Spinal cord (tissue), 10 donors: ENCODE measurements at places on chromosomes 3 and 15.

GRCh38 chr3:120438665-120439370 lies 12.0 kb downstream of the FSTL1 start:
- no peak for DNase-seq

DNA sequence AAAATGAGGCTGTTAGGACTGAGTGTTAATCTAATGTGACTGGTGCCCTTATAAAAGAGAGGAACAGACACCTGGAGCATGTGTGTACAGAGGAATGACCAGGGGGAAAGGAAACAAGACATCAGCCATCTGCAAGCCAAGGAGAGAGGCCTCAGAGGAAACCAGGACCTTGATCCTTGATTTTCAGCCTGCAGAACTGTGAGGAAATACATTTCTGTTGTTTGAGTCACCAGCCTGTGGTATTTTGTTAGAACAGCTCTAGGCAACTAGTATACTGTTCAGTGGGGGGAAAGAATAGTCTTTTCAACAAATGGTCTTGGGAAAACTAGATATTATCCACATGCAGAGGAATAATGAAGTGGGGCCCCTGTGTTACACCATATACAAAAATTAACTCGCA lies 80.6 kb downstream of the CCR1 start:
- no peak for DNase-seq

DNA sequence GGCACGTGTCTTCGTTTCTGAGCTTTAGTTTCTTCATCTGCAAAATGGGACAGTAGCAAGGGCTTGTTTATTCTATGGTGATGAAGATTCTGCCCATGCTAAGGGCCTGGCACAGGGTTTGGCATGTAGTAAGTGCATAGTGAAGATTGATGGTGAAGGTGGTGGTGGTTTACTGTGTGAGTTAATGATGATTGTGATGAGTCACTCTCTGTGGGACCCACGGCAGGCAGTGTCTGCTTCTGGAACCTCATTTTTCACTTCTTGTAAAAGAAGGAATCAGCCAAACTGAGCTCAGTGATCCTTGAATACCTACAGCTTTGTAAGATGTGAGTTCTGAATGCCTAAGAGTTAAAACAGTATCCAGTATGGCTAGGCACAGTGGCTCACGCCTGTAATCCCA lies 86.2 kb upstream of the LRTM1 start:
- no peak for DNase-seq

DNA sequence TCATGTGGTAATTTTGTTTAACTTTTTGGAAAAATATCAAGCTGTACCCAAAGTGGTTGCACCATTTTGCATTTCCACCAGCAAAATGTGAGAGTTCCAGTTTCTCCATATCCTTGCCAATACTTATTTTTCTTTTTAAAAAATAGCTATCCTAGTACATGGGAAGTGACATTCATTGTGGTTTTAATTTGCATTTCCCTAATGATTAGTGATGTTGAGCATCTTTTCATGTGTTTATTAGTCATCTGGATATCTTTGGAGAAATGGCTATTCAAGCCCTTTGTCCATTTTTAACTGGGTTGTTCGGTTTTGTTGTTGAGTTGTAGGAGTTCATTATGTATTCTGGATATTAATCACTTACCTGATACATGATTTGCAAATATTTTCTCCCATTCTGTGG lies 19.5 kb upstream of the TRANK1 start:
- DNase-seq: no peak

- no peak for DNase-seq
Observed at GRCh38 chr15:59996298-59997041, 7.6 kb upstream of the FOXB1 start.

- no peak for DNase-seq
Observed at GRCh38 chr15:77966540-77967234, 110.8 kb downstream of the TBC1D2B start.

DNA sequence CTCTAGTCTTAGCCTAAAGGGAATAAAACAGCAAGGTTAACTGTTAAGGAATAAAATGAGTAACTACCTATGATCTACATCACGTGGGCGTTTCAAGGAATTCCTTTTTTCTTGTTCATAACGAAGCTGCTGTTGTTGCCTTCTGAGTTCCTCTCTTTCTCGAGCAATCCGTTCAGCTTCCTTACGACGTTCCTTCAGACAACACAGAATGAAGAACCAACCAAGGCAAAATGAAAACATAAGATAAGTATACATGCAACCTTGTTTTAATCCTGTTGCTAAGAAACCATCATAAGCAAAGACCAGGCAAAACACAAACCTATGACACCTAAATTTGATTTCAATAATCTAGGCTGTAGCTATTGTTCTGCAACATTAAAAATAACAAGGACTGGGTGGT lies 44.1 kb downstream of the SLTM start:
- DNase-seq: no peak

DNA sequence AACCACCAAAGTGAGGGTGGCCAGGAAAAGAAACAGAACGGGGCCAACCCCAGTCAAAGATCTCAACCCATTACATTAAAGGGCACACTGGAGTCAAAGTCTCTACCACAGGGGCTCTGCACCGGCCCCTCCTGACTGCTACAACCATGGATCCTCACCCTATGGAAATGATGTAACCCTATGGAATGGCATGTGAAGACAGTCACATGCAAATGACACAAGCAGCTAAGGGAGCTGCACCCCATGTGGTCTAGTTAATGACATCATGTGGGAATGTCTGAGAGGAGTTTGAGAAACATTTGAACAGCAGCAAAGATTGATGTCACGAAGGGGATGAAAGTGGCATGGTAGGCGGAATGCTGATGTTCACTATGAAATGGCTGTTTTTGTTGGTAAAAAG lies 298.2 kb upstream of the SLCO3A1 start:
- no peak for DNase-seq

GRCh38 chr15:40739854-40740253 lies 15.2 kb downstream of the RMDN3 start:
- no peak for DNase-seq

GRCh38 chr3:187257471-187257870 lies 34.1 kb downstream of the MASP1 start:
- DNase-seq: no peak

GRCh38 chr15:38134252-38134651 lies 118.4 kb upstream of the SPRED1 start:
- DNase-seq: no peak

DNA sequence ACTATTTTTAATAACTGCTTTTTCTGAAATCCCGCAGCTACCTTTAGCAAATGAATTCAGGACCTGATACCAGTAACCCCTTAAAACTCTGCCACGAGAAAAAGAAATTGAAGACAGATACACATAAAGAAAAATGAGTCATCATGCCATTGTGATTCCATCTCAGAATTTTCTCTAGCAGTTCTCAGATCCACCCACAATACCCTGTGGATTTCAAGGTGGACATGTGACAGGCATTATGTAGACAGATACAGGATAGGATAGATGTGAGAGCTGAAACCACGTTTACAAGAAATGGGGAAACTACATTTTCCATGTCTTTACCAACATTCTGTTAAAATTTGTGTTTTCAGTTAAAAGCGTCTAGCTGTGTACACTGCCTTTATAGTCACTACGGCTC lies 291.9 kb upstream of the NR2F2 start:
- no peak for DNase-seq
